WTC11 (cell line): ENCODE measurements at places on chromosomes 6 and 20. TPM values are rescaled to one million over a fixed set of nuclear protein-coding genes. Genes with fewer than 3 reads are reported as not detected.

The DUSP15 gene
- total RNA-seq = 1.7 to 2.4 TPM (median 2.0 TPM) in 3 replicates

The MCHR2 gene
- total RNA-seq = not detected in 3 replicates

The SLC12A5 gene
- total RNA-seq = 6.6 to 8.5 TPM (median 7.2 TPM) in 3 replicates

The PGM3 gene
- total RNA-seq = 67.4 to 70.0 TPM (median 67.6 TPM) in 3 replicates

The ZGPAT gene
- 28.3 to 31.0 TPM (median 30.4 TPM) in 3 replicates for total RNA-seq

The SIM1 gene
- total RNA-seq = 0.09 to 0.11 TPM (median 0.11 TPM) in 3 replicates

The MRAP2 gene
- 4.8 to 5.2 TPM (median 4.9 TPM) in 3 replicates for total RNA-seq

The RCAN2 gene
- 3.4 to 3.9 TPM (median 3.8 TPM) in 3 replicates for total RNA-seq

DNA sequence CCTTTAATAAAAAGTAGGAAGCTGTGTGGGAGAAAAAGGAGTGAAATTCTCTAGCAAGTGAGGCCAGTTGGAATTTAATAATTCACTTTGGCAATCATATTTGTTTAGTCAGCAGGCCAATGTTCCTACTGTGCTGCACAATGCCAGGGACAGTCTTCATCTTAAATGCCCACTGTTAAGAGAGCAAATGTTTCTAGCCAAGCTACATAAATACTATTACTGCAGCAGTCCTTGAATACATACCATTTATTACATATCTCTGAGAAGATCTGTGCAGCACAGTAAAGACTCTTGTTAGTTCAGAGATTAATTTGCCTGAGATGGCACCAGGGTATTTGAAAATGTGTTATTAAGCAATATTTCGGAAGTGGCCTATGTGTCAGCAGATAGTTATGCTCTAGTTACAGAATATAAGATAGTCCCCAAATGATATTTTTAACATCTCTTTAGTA lies 105.4 kb downstream of the OGFRL1 start:
- no peak overlapping the region for H3K27ac ChIP-seq
- H3K36me3 ChIP-seq = no peaks in the 10 kb centered on the region
- H3K27me3 ChIP-seq = no peaks in the 10 kb centered on the region
- peaks cover 9% of the 10 kb centered on the region for H3K4me1 ChIP-seq
- no peak overlapping the region for H3K4me3 ChIP-seq

- H3K36me3 ChIP-seq = no peaks in the 10 kb centered on the region
- no peak for DNase-seq
- no peak overlapping the region for H3K4me3 ChIP-seq
Observed at GRCh38 chr6:6751266-6751596, 162.7 kb downstream of the LY86 start.

DNA sequence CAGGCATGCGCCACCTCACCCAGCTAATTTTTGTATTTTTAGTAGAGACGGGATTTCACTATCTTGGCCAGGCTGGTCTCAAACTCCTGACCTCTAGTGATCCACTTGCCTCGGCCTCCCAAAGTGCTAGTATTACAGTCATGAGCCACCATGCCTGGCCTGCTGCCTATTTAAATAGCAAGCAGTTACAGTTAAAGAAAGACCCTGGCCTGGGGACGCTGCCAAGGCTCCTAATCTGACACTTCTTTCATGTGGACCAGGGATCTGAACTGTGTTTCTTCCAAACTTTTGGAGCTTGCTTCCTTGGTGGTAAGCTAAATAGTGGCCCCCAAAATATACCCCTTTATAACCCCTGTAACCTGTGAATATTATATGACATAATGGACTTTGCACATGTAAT lies 15.3 kb downstream of the PPARD start:
- DNase-seq = no peak
- peaks cover 27% of the 10 kb centered on the region for H3K36me3 ChIP-seq
- H3K27ac ChIP-seq = 0 out of 2 replicates have a peak overlapping the region, but pooled peaks have one; percentile 81

GRCh38 chr6:30206152-30206551 lies 7.1 kb downstream of the TRIM26 start:
- H3K27me3 ChIP-seq = peaks cover 3% of the 10 kb centered on the region; the same call in 1 of the 2 replicates
- no peak for DNase-seq

- H3K27me3 ChIP-seq = no peaks in the 10 kb centered on the region
- H3K27ac ChIP-seq = no peak overlapping the region
- no peaks in the 10 kb centered on the region for H3K4me1 ChIP-seq
- no peak overlapping the region for H3K4me3 ChIP-seq
Observed at GRCh38 chr6:91822581-91822980, 1235.7 kb upstream of the MAP3K7 start.

DNA sequence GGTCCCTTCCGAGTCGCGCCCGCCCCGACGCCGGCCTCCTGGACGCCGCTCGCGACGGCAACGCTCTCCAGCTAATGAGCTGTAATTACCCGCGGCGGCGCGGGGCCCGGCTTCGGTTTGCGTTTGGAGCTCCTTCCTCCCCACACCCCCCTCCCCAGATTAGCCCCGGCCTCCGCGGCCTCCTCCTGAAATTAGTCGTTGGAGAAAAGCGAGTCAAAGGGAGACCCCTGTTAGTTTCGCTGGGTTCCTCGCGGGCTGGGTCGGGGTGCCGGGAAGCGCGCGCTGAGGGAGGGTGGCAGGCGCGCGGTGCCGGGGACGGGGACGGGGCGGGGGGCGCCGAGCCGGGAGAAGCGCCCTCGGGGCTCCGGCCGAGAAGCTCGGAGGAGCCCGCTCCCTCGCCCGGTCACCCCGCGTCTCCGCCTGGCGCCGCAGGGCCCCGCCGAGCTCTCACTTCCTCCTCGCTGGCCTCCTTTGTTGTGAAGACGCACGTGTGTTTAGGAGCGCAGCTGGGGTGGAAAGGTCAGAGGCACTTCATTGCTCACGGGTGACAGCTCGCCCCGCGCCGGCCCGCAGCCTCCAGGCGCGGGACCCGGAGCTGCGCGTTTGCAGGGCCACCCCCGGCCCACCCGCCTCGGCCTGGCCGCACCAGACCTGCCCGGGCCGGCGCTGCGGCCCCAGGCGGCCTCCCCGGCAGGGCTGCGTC lies 4.9 kb downstream of the FOXC1 start:
- H3K4me1 ChIP-seq = peaks cover 36% of the 10 kb centered on the region
- peak overlapping the region; percentile 30; the same call in 1 of the 2 replicates for H3K4me3 ChIP-seq
- no peaks in the 10 kb centered on the region for H3K36me3 ChIP-seq
- DNase-seq = peak; percentile 42

DNA sequence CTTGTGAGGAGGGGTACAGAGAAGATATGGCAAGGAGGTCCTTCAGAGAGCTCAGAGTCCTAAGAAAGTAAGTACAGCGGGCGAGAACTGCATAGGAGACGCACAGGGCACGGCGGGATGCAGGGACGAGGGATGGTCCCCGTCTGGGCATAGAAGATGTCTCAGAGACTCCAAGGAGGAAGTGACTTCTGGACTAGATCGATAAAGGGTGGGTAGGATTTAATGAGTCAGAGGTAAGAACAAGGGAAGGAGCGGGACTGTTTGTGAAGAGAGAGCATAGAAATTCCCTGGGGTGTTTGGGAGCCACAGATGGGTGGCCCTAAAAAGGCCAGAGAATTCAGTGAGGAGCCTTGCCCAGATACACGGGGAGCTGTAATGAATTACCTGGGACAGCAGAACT lies 69.1 kb downstream of the FAM120B start:
- no peak overlapping the region for H3K4me3 ChIP-seq
- DNase-seq = no peak
- H3K27ac ChIP-seq = no peak overlapping the region
- H3K36me3 ChIP-seq = peaks cover 10% of the 10 kb centered on the region
- peaks cover 22% of the 10 kb centered on the region for H3K4me1 ChIP-seq

GRCh38 chr6:7165002-7165889 lies 57.5 kb downstream of the RREB1 start:
- DNase-seq = no peak
- H3K4me1 ChIP-seq = peaks cover 79% of the 10 kb centered on the region

DNA sequence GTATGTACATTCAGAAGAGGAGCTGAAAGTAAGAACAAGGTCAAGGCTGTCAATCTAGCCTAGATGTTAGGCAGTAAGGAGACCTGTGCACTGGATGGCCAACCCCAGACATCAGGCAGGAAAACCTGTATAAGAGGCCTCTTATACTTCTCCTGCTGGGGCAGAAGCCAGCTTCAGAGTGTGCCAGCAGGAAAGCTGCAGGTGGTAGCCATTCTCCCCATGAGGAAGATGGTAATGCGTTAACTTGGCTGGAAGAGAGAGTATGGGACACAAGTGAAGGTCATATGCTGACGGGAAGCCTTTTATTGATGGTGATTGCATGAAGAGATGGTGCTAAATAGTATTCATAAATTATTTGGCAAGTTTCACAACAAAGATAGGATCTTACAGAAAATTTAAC lies 20.6 kb downstream of the NHLRC1 start:
- peaks cover 6% of the 10 kb centered on the region for H3K36me3 ChIP-seq
- no peak overlapping the region for H3K4me3 ChIP-seq

GRCh38 chr20:44945261-44945660 lies 14.9 kb downstream of the TOMM34 start:
- no peak overlapping the region for H3K4me3 ChIP-seq
- no peaks in the 10 kb centered on the region for H3K27me3 ChIP-seq
- peaks cover 70% of the 10 kb centered on the region for H3K36me3 ChIP-seq
- no peak for DNase-seq
- H3K4me1 ChIP-seq = no peaks in the 10 kb centered on the region
- no peak overlapping the region for H3K27ac ChIP-seq

- H3K4me1 ChIP-seq = peaks cover 7% of the 10 kb centered on the region
- H3K27ac ChIP-seq = no peak overlapping the region
- H3K27me3 ChIP-seq = no peaks in the 10 kb centered on the region; the same call in 1 of the 2 replicates
- no peak for DNase-seq
- H3K4me3 ChIP-seq = no peak overlapping the region
Observed at GRCh38 chr6:81861281-81861680, 108.8 kb upstream of the TENT5A start.

GRCh38 chr6:145809211-145809610 lies 5.4 kb downstream of the FBXO30 start:
- no peak for DNase-seq
- no peak overlapping the region for H3K4me3 ChIP-seq
